ENCODE measurements at places on chromosomes 6 and 20. TPM values are rescaled to one million over a fixed set of nuclear protein-coding genes. Genes with fewer than 3 reads are reported as not detected.

The TNFRSF6B gene
- 5.4 TPM for total RNA-seq

The LY86 gene
- total RNA-seq = not detected

The CLDN20 gene
- not detected for total RNA-seq

The POPDC3 gene
- 71.8 TPM for total RNA-seq

The PGK2 gene
- not detected for total RNA-seq

The CCN5 gene
- total RNA-seq = 21.1 TPM

Data from articular chondrocyte of knee joint (primary cell).